Activated T-helper 1 cell treated with Interleukin-2 at 50 U/mL for 16 hours (primary cell): ENCODE measurements at places on chromosomes 4 and X.
A peak's percentile ranks its signal among the peaks of the same experiment; 100 is the strongest.

DNA sequence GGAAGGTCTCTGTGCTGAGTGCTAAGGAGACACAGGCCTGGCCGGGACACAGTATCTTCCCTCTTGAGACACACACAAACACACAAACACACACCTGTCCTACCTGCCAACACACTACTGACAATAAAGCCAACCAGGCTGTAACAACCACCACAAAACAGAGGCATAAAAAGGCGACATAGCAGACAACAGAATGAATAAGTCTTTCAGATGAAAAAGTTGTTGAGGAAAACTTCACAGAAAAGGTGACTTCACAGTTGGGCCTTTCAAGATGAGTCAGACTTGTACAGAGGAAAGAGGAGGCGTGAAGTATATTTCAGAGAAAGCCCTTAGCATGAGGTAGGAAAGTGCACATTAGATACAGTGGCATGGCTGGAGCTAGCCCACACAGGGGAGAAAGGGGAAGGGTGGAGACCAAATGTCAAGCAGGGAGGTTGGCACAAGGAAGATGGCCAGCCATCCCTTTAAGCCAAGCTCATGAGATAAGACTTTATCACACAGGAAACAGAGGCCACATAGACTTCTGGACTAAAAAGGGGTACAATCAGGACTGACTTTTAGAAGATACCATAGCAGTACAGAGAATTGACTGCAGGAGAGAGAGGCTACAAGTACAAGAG is 54.0 kb downstream of the SLC9A7 start:
- DNase-seq = no peak

GRCh38 chr4:2950221-2950989 is 12.8 kb downstream of the NOP14 start:
- DNase-seq = no peak

DNA sequence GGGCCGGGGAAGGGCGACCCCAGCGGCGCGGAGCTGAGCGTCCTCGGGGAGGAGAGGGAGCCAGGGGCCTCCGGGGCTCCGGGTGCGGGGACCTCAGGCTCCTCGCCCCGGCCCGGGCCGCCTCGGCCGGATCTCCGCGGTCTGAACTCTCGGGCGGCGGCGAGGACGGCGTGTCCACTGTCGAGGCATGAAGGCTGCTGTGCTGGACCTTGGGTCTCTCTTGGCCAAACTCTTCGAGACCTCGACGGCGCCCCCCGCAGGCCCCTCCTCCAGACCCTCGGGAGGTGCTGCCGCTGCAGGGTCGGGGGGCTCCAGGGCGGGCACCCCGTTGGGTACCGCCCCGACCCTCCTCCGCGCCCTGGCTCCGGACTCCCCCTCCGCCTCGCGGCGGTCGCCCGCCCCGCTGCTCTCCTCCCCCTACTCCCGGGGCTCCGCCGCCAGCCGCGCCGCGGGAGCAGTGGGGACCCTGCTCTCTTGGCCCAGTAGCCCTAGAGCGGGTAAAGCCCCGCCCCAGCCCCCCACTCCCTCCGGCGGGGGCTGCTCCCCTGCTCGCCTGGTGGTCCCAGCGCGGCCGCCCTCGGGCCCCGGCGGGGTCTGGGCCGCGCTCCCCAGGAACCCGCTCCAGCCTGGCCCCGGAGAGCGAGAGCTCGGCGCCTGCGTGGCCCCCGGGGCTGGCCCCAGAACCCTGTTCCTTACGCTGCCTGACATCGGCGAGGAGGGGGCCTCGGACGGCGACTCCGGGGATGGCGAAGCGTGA is 564 bp downstream of the FAM149A start:
- no peak for DNase-seq

GRCh38 chrX:150362599-150363481 is at the start of gene MAMLD1:
Gene MAMLD1, plus strand, starts transcription at chrX:150363317. Its CDS starts 82,200 bp downstream, at chrX:150445517.
- DNase-seq = peak; percentile 37

DNA sequence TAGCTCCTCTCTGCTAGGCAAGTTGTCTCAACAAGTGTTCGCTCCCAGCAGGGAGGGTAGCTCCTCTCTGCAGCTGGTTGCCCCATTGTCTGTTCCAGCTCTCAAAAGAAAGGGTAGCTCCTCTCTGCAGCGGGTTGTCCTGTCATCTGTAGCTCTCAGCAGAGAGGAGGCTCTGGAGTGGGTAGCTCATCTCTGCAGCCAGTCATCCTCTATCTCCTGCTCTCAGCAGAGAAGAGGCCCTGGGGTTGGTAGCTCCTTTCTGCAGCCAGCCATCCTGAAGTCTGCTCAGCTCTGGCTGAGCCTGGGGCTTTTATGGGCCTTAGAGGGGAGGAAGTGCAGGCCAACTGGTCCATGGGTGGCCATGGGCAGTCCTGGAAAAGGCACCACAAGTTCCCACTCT is 342.7 kb downstream of the PTTG2 start:
- DNase-seq = no peak

GRCh38 chr4:184444215-184444952 is 30.0 kb downstream of the IRF2 start:
- no peak for DNase-seq

DNA sequence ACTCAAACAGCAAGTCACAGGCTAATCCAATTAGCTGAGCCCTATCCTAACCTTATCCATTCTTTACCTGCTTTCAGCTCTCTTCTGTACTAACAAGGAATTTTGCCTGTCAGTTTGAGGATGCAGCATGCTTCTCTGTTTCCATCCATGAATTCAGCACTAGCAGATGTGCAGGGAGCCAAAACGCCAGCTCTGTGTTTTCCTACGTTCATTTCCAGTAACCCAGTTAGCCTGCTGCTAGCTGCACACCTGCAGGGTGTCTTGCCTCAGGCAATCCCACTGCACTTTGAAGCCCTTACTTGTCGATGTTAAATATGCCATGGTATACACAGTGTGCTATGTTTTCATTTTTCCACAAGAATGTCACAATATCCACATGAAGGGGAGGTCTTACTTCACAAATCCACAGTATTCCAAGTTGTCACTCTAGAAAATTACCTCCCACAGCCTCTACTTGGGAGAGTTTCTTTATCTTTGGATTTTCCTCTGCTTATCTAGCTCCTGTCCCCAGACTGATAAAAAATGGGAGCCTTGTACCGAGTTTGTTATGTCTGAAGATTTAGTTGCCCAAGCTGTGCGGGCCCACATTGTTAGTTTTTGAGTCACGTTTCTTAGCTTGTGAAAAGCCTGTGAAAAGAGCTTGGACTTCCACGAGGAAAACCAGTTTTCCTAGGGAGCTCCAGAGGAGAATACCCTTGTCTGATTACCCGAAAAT is 127.6 kb upstream of the HHIP start:
- no peak for DNase-seq

DNA sequence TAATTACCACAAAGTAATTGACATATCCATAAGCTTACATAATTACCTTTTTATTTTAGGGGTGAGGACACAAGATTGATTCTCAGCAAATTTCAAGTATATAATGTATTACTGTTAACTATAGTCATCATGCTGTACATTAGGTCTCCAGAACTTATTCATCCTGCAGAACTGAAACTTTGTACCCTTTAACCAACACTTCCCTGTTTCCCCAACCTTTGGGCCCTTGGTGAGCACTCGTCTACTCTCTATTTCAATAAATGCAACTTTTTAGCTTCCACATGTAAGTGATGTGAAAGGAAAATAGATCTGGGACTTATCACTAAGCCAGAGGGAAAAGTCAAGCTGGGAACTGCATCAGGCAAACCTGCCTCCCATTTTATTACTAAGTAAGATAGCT is 33.6 kb upstream of the CCNG2 start:
- no peak for DNase-seq

- no peak for DNase-seq
Observed at GRCh38 chr4:116389139-116389538, 696.2 kb downstream of the TRAM1L1 start.

- no peak for DNase-seq
Observed at GRCh38 chr4:3308691-3309090, 15.9 kb downstream of the RGS12 start.

- no peak for DNase-seq
Observed at GRCh38 chrX:96183843-96184242, 500.8 kb upstream of the DIAPH2 start.

GRCh38 chr4:163666332-163666873 is 171.9 kb downstream of the TMA16 start:
- no peak for DNase-seq

GRCh38 chrX:153444333-153445011 is 1.4 kb downstream of the TREX2 start:
- no peak for DNase-seq

- no peak for DNase-seq
Observed at GRCh38 chrX:47752685-47753084, 84.0 kb upstream of the ZNF81 start.
